Activated naive CD4-positive, alpha-beta T cell treated with anti-CD3 and anti-CD28 coated beads, Interleukin-2, amount 50 U/mL, for 16 hours (primary cell): ENCODE measurements at places on chromosomes 1 and 21.

DNA sequence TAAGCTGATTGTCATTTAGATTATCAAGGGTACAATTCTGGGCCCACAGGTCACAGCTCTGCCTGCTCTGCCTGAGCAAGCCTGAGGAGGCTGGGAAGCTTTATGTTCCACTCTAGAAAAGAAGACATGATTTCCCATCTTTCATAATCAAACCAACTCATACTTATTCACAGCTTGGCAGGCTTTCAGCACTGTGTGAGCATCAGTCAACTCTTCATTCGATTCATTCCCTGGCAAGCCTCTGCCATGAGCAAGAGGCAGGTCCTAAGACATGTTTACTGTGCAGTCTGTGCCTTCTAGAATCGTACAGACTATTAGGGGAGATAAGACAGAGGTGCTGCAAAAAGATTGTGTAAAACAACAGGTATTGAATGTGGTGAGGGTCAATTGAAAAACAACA, 24.5 kb upstream of the KIRREL1 start:
- no peak for DNase-seq

DNA sequence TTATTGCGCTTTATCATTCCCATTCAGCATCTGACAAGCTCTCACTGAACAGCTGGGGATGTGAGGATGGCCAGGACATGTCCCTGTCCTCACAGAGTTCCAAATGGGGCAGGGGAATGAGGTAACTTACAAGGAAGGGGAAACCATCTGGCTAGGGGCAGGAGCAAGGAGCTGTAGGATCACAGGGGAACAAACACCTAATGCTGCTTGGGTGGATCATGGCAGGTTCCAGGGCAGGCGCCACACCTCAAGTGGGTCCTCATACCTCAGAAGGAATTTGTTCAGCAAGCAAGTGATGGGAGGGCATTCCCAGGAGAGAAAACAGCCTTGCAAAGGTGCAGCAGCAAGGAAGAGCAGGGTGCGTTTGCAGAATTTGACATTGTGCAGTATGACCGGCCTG, 35.1 kb upstream of the GRIK3 start:
- no peak for DNase-seq

- no peak for DNase-seq
Measured at GRCh38 chr1:19786988-19787423, 12.7 kb downstream of the TMCO4 start.

GRCh38 chr1:183033205-183033604, 10.0 kb downstream of the LAMC1 start:
- DNase-seq: no peak

GRCh38 chr1:112711041-112711440, 4.1 kb downstream of the PPM1J start:
- no peak for DNase-seq

GRCh38 chr1:203915811-203916210, 54.4 kb downstream of the SNRPE start:
- no peak for DNase-seq
